Smooth muscle cell of the coronary artery (primary cell): ENCODE measurements at places on chromosomes 7 and 10. TPM values are rescaled to one million over a fixed set of nuclear protein-coding genes. Genes with fewer than 3 reads are reported as not detected.

The ABI1 gene
- total RNA-seq: 19.8 and 21.7 TPM in 2 replicates

The SSBP1 gene
- total RNA-seq: 77.3 and 178 TPM in 2 replicates

The EPHA1 gene
- total RNA-seq: not detected in 2 replicates

The ASZ1 gene
- total RNA-seq: not detected in 2 replicates

The PON1 gene
- not detected in 2 replicates for total RNA-seq

The IL2RA gene
- total RNA-seq: not detected in 2 replicates

The OR2A14 gene
- not detected in 2 replicates for total RNA-seq

The TMEM209 gene
- total RNA-seq: 4.8 and 6.0 TPM in 2 replicates

The APBB1IP gene
- total RNA-seq: 5.9 TPM in 1 of 2 replicates, not detected in the other

The SLC18A3 gene
- total RNA-seq: under 0.01 TPM in 1 of 2 replicates, not detected in the other

The GIMAP8 gene
- under 0.01 and 0.12 TPM in 2 replicates for total RNA-seq

The TMEM229A gene
- 0.23 and 0.38 TPM in 2 replicates for total RNA-seq

The TMEM270 gene
- not detected in 2 replicates for total RNA-seq

The RPEL1 gene
- total RNA-seq: 0.08 and 0.12 TPM in 2 replicates

The MBL2 gene
- not detected in 2 replicates for total RNA-seq

The STEAP1 gene
- 8.9 and 53.9 TPM in 2 replicates for total RNA-seq

The OAT gene
- 120 and 207 TPM in 2 replicates for total RNA-seq

The OR6B1 gene
- total RNA-seq: not detected in 2 replicates

The TLL2 gene
- 0.08 and 0.12 TPM in 2 replicates for total RNA-seq

The HTR7 gene
- total RNA-seq: 0.94 and 5.3 TPM in 2 replicates

The INA gene
- total RNA-seq: 0.30 and 0.35 TPM in 2 replicates

The WBP1L gene
- total RNA-seq: 49.0 and 58.6 TPM in 2 replicates

The ARHGAP22 gene
- 28.0 and 63.6 TPM in 2 replicates for total RNA-seq

The NKX1-2 gene
- total RNA-seq: not detected in 2 replicates

The FAM221A gene
- 0.30 and 3.0 TPM in 2 replicates for total RNA-seq

The ARPC1A gene
- total RNA-seq: 163 and 223 TPM in 2 replicates

The ADAM22 gene
- 0.08 and 0.59 TPM in 2 replicates for total RNA-seq

The SPAM1 gene
- not detected in 2 replicates for total RNA-seq

The PLXDC2 gene
- total RNA-seq: 2.1 and 27.1 TPM in 2 replicates

The VAX1 gene
- total RNA-seq: not detected in 2 replicates

The LIPN gene
- total RNA-seq: not detected in 2 replicates

The COL17A1 gene
- 0.23 and 0.45 TPM in 2 replicates for total RNA-seq

The HMX3 gene
- not detected in 2 replicates for total RNA-seq

The CRHR2 gene
- not detected in 2 replicates for total RNA-seq

The TMEM178B gene
- 0.08 and 0.12 TPM in 2 replicates for total RNA-seq

The SYT15 gene
- total RNA-seq: 0.08 and 0.59 TPM in 2 replicates

The ENO4 gene
- total RNA-seq: 0.35 and 0.45 TPM in 2 replicates

The PAPOLB gene
- total RNA-seq: 0.08 TPM in 1 of 2 replicates, not detected in the other

The TMEM236 gene
- under 0.01 TPM in 1 of 2 replicates, not detected in the other for total RNA-seq

The COPS6 gene
- 77.9 and 108 TPM in 2 replicates for total RNA-seq

The CYP3A5 gene
- not detected in 2 replicates for total RNA-seq

The ACHE gene
- total RNA-seq: 0.38 TPM in 1 of 2 replicates, not detected in the other

The NAT16 gene
- total RNA-seq: not detected in 2 replicates

The POT1 gene
- 31.0 and 36.5 TPM in 2 replicates for total RNA-seq

The ABCB4 gene
- total RNA-seq: 0.08 and 0.12 TPM in 2 replicates

The SLC16A12 gene
- total RNA-seq: 0.12 and 0.75 TPM in 2 replicates

The RABGEF1 gene
- total RNA-seq: 25.6 and 47.0 TPM in 2 replicates

The EPHB6 gene
- 1.1 and 9.9 TPM in 2 replicates for total RNA-seq

The EGR2 gene
- total RNA-seq: 0.15 and 1.3 TPM in 2 replicates

The SRGN gene
- total RNA-seq: 41.5 and 199 TPM in 2 replicates

The PRF1 gene
- total RNA-seq: not detected in 2 replicates

The NEUROD6 gene
- total RNA-seq: not detected in 2 replicates

The GPR37 gene
- total RNA-seq: 0.30 TPM in 1 of 2 replicates, not detected in the other
